ENCODE measurements at places on chromosomes 4 and X. TPM values are rescaled to one million over a fixed set of nuclear protein-coding genes. Genes with fewer than 3 reads are reported as not detected.

The UGT2A1 gene
- total RNA-seq, result not detected

The APLN gene
- total RNA-seq, result 583 TPM

The CT45A2 gene
- total RNA-seq, result not detected

The SPANXA2 gene
- not detected for total RNA-seq
